Stimulated activated naive CD4-positive, alpha-beta T cell treated with Interleukin-2 at 50 U/mL for 16 hours (primary cell): ENCODE measurements at places on chromosomes 13 and 19.

DNA sequence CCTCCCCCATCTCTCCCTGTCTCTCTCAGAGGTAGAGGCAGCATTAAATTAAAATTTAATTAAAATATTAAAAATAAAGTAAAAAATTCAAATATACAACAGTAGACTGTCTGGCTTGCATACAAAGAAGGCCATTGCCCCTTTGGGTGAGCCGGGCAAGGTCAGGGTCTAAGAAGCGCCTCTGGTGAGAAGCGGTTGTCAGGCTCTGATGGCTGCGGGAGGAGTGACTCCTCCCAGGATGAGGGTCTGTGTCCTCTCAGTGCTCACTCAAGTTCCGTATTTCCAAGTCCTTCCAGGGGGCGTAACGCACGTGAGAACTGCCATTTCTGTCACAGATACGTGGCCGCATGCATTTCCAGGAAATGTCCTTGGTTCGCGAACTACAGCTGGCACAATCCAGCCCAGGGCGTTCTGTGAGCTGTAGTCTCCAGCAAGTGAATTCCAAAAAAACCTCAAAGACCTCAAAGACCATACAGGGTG is 737 bp upstream of the ZNF181 start:
- DNase-seq, result no peak

GRCh38 chr19:51549533-51550324 is 18.3 kb upstream of the SIGLEC6 start:
- no peak for DNase-seq

- DNase-seq, result no peak
Observed at GRCh38 chr13:44140146-44140545, 233.5 kb upstream of the SERP2 start.

- DNase-seq, result no peak
Observed at GRCh38 chr13:35470671-35471661, 5.5 kb downstream of the MAB21L1 start.

DNA sequence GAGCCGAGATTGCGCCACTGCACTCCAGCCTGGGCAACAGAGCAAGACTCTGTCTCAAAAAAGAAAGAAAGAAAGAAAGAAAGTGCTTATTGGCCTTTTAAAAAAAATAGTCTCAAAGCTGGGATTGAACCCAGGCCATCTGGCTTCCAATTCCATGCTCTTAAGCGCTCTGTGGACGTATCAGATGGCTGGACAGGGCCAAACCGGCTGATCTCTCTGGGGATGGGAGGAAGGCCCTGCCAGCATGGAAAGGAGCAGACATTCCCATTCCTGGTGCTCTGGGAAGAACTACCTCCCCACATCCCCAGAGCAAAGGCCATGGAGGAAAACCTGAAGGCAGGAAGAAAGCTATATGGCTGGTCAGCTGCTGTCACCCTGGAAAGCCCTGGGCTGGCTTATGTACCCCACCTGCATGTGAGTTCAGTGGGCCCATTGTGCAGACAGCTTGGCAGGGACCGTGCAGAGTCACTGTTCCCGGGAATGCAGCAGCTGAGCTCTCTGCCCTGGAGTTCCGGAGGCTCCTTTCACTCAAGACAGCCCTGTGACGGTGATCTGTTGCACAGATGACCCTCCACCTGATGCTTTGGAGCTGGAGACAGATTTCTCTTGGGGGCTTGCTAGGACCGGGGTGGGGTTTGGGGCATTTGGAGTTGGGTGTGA is 84.3 kb downstream of the SIPA1L3 start:
- no peak for DNase-seq

DNA sequence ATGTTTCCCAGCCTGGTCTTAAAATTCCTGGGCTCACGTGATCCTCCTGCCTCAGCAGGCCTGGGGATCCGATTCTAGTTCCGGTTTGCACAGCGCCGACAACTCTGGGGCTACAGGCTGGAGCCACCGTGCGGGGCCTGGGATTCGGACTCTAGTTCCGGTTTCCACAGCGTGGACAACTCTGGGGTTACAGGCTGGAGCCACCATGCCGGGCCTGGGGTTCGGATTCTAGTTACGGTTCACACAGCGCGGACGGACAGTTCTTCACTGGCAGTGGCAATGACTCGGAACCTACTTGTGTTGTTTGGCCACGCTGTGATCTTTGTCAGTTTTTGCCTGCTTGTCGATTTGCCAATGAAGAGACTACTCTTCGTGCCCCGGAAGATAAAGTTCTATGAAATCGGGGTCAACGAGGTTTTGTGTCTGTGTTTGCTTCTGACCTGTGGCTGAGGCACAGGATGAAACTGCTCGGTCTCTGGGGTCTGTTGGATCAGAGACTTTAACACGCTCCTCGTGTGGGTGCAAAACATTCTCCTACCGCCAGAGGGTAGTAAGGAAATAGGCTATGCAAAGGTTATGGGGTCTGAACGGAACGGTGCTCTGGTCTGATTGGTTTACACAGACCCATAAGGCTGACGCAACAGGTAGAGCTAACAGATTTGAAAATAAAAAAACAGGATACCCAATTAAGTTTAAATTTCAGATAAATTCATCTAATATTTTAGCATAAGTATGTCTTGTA is 12.1 kb upstream of the ZSCAN1 start:
- peak; percentile 4 for DNase-seq
